ENCODE measurements at places on chromosomes 16 and 17.

DNA sequence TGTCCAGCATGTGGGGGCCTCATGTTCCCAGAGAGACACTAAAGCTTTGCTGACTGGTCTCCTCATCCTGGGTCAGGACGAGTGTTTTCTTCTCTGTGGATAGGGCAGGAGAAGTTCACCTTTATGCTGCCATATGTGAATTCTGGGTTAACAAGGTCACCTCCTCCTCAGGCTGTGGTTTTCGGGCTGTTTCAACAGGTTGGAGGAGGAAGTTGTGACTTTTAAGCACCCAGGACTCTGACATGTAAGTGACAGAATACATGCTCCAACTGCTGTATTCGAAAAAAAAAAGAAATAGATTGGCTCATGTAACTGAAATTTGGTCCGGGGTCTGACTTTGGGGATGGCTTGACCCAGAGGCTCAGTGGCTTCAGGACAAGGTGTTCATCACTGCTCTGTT lies 54.2 kb downstream of the SNX20 start:
- no peak for DNase-seq

- no peak for DNase-seq
Observed at GRCh38 chr16:78694414-78694813, 595.0 kb downstream of the WWOX start.

DNA sequence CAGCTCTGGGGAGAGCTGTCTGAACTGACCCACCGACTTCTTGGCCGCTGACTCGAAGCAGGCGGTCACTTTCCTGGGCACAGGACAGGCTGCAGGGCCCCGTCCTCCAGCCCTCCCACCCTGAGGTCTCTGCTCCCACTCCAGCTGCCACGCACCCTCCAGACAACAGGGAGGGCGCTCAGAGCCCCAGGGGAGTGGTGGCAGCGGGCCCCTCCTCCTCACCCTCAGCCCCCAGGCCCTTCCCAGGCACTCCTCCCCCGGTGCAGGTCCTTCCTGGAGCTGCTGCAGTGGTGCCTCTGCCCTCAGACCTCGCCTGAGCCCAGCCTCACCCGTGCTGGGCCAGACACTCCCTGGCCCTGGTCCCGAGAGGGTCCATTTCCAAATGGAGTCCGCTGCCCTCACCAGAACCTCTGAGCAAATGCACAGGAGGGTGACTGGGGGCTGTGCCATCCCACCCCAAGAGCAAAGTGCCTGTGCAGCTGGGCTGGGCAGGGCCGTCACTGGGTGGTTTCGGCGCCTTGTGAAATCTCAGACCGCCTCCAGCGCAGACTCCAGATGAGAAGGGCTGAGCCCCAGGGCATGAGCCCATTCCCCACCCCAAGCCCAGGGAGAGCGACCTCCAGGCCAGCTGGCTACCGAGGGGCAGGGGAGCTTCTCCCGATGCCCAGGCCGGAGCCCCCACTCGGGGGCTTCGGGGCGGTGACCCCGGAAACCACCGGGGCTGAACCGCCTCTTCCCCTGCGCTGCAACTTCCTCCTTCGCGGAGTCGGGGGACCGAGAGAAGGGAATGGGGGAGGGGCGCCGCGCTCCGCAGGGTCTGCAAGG lies 717 bp downstream of the CYBA start:
- DNase-seq = no peak

DNA sequence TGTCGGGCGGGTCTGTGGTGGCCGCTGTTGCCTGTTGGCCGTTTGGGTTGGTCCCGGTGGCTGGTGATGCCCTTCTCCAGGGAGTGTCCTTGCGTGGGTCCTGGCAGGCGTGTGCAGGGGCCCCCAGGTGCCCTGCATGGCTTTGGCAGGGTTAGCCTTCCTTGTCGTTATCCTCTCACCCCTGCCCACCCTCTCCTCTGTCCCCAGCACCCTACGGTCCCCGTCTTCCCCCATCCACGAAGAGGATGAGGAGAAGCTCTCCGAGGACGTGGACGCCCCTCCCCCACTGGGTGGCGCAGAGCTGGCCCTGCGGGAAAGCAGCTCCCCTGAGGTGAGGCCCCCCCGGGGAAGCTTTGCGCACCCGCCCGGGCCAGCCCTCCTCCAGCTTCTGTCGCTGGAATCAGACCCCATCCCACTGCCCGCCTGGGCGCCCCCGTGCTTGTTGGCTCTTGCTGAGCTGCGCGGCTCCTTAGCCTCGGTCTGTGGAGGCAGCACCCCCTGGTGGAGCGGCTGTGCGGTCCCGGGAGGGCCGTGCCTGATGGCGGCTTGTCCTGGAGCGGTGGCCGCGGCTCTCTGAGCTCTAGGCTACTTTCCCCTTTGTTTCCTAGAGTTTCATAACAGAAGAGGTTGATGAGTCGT lies 10.6 kb upstream of the NUDT16L1 start:
- no peak for DNase-seq

DNA sequence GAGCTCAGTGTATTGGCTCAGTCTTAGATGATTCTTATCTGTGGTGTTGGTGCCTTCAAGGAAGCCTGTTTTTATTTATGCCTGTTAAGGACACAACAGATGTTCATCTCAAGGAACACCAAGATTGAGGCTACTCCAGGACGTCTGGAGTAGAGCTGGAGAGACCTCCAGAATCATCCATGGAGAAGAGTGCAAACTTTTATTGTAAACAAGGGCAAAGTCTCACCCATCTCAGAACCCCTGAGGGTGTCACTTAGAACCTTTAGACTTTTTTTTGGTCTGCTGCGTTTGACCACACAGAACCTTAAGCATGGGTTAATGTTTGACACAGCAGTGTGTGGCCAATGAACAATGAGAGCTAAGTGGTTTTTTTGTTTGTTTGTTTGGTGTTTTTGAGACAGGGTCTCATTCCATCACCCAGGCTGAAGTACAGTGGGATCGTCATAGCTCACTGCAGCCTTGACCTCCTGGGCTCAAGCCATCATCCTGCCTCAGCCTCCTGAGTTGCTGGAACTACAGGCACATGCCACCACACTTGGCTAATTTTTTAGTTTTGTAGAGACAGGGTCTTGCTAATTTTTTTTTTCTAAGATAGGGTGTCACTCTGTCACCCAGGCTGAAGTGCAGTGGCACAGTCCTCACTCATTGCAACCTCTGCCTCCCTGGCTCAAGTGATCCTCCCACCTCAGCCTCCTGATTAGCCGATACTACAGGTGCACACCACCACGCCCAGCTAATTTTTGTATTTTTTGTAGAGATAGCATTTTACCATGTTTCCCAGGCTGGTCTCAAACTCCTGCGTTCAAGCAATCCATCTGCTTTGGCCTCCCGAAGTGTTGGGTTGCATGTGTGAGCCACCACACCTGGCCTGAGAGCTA lies 16.3 kb downstream of the SLC47A1 start:
- no peak for DNase-seq

DNA sequence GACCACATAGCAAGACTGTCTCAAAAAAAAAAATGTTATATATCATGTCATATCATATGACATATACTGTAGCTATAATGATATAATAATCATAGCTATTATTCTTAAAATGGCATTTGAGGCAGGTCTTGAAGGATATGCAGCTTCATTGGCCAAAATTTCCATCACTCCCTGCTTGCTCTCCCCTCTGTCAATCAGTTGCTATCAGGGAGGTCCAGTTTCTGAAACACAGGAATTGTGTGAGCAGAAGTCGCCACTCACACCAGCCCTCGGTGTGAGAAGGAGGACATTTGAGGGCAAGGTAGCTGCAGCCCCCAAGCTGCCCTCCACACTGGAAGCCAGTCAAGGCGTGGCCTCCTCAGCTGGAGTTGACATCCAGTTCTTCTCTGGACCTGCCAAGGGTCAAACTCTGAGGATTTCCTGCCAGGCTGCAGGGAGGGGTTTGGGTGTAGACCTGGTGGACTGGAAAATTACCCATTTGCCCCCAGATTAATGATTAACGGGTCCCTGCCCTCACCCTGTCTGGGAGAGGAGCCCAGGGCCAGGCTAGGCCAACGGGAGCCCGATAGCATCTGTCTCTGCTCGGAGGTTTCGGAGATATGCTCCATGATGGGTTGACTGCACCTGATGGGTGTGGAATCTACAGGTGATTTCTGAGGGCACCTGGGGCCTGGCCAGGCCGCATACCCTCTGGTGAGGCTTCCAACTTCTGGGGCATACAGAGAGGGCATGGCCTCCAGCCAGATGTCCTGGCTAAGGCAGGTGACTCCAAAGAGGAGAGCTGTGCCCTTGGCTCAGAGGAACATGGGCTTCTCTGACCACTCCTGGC lies 18.8 kb downstream of the WNT9B start:
- DNase-seq = no peak

- DNase-seq = no peak
Observed at GRCh38 chr16:27199235-27199586, 4.1 kb upstream of the KDM8 start.

DNA sequence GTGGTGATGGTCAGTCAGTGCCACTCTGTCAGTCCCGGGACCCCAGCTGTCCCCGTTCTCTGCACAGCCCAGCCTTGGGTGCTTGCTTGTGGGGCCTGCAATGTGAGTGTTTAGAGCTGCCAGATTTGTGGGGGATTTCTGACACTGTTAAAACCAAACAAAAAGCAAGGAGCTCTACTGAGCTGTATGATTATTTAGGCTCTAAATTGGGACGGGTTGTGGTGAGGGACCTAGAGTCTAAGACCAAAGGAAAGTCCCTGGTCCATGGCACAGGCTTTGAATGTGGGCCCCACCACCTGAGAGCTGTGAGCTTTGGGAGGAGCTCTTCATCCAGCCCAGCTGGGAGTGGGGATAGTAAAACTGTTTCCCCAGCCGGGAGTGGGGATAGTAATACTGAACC lies 63.3 kb downstream of the KSR1 start:
- no peak for DNase-seq

DNA sequence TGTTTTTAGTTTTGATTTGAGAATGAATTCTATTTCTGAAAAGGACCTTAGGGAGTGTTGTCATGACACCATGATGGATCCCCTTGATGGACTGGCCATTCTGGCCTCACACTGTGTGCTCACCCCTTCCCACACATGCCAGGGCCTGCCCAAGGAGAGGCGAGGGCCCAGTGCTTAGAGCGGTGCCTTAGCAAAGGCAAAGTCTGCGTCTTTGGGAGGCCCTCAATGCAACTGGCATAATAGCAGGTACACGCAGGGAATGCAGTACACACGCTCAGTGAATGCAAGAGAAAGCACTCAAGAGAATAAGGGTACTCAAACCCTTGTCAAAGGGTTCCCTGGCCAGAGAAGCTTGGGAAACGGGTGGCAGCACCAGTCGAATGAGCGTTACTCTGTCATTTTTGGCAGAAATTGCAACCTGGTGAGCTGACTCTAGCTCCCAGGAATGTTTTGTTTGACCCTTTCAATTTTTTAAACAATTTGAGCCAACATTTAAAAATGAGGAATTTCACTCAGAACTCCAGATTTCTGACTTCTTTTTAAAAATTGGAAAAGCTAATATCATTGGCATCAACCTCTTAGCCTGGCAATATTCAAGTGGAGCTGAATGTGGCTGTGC lies 32.1 kb downstream of the NKD1 start:
- DNase-seq = no peak

GRCh38 chr17:77889866-77890760 lies 68.4 kb upstream of the TNRC6C start:
- no peak for DNase-seq

GRCh38 chr16:194516-194915 lies 14.3 kb downstream of the HBQ1 start:
- no peak for DNase-seq

DNA sequence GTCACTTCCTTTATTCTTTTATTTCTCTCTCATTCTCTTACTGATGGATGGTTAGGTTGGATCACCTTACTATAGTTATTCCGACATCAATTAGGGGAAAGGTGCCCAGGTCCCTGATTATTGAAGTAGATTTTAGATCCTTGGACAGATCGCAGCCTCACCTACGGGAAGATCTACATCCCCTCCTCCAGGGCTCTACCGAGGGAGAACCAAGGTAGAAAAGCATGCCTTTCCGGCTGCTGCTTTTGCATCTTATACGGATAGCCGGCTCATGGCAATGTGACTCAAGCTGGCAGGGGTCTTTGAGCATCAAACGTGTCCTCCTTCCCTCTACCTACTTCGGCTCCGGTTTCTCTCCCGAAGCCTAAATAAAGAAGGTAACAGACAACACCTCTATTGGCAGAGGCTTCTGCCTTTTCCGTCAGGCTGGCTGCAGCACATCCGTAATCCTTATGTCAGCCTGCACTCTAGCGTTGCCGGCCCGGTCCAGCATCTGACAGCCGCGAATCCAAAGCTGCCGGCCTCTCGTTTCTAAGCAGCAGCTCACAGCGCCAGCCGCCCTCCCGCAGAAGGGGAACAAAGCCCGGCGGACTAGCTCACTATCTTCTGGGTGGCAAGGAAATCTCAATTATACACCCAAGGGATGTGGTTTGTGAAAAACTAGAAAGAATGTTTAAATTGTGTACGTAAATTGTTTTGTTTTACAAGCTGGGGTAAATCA lies 46.9 kb downstream of the IRX6 start:
- DNase-seq = peak; percentile 69

GRCh38 chr17:31588034-31588433 lies 196.6 kb downstream of the RAB11FIP4 start:
- no peak for DNase-seq

DNA sequence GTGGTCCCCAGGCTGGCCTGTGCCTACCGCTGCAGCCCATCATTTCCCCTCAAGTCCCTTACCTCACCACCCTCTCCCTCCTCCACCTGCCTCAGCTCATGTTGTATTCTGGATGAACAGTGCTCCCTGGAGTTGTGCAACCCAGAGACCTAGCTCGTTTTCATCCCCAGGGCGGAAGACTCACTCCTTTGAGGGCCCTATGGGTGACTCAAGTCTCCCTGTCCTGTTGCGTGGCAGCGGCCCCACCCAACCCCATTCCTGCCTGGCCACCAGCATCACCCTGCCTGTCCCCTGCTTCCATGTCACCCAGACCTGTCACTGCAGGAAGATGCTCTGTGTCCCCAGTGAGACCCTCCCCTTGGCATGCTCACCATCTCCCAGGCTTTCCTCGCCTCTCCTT lies 3.3 kb downstream of the ALOX12B start:
- DNase-seq = no peak

GRCh38 chr17:17993366-17993765 lies 20.7 kb downstream of the DRC3 start:
- DNase-seq = no peak

- DNase-seq = no peak
Observed at GRCh38 chr17:10585529-10585928, 36.1 kb upstream of the MYH2 start.

- DNase-seq = no peak
Observed at GRCh38 chr17:8818047-8818446, 18.9 kb upstream of the MFSD6L start.

- peak; percentile 60 for DNase-seq
Observed at GRCh38 chr17:33266116-33266515, 27.0 kb downstream of the ASIC2 start.

- no peak for DNase-seq
Observed at GRCh38 chr16:68236137-68236825, 354 bp upstream of the ESRP2 start.

Measured in fibroblast of skin of abdomen (primary cell).